ENCODE measurements at places on chromosomes 6 and 20.

DNA sequence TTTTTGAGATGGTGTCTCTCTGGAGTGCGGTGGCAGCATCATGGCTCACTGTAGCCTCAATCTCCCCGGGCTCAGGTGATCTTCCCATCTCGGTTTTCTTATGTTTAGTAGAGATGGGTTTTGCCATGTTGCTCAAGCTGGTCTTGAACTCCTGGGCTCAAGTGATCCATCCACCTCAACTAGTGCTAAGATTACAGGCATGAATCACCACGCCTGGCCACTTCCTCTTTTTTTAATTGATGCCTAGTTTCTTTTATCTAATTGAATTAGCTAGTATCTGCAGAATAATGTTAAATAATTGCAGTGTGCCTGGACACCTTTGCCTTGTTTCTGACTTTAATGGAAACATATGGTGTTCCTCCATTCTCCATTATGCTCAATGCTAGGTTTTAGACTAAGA is 38.4 kb upstream of the SLC22A16 start:
- no peak for DNase-seq

DNA sequence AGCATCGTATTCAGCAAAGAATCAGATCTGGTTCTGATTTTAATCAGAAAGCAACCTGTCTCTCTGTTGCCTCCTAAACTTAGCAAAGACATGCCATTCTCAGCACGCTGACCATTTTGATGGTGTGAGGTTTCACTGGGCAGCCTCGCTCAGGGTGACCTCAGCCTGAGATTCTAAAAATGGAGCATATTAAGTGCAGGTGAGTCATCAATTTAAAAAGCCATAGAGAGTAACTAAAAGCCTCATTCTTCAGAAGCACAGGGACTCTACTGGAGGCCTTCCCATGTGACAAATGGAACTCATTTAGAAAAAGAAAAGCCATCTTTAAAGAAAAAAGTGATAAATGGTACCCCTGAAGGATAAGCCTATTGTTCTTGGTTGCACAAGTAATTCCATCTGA is 91.3 kb downstream of the FILIP1 start:
- no peak for DNase-seq

- no peak for DNase-seq
Observed at GRCh38 chr20:35607003-35607735, 8.5 kb upstream of the SPAG4 start.

DNA sequence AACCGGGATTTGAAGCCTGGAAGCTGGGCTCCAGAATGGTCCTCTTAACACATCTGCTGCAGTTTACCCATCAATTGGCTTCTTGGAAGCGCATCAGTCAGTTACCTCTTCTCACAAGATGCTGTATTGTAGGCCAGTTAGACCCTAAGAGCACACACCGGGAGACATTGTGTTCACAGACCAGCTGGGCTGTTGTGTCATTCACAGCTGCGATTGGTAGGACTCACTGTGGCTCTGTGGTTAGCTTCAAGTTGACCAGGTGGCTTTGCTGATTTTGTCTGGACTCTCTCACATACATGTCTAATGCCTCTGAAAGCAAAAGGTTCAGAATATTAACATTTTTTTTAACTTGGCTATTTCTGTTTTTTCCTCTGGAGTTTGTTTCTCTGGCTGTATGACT is 64.8 kb downstream of the SNX9 start:
- DNase-seq = no peak

- DNase-seq = no peak
Observed at GRCh38 chr6:89853068-89853467, 23.4 kb downstream of the CASP8AP2 start.

DNA sequence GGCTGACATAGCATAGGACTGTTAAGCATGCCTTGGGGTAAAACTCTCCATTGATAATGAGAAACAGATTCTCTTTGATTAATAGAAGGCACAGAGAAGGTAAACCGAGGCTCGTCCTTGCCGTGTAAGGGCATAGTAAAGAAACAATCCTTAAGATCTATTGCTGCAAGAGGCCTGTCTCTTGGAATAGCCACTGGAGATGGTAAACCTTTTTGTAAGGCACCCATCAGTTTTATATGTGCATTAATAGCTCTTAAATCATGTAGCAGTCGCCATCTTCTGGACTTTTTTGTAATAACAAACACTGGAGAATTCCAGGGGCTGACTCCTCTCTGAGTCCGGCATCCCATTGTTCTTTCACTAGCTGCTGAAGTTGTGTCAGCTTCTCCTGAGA is 8.4 kb upstream of the ABHD12 start:
- no peak for DNase-seq

DNA sequence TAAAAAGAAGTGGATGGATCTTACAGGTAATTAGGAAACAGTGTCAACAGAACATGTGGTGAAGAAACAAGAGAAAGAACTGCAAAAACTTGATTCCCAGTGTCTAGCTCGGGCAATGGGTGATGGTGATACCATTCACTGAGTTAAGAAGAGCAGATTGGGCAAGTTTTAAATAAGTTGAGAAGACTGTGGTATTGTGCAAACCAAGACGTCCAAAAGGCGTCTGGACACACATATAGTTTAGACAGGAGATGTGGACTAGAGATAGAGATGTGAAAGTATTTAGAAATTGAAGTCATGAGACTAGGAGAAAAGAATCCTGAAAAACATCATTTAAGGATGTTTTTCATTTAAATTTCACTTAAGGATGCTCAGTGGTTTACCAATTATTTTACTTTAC is 53.9 kb downstream of the CDK19 start:
- DNase-seq = no peak

All from activated B cell treated with CpG ODN at 0.5 μM for 24 hours (primary cell).